ENCODE measurements at places on chromosomes 4 and X. TPM values are rescaled to one million over a fixed set of nuclear protein-coding genes. Genes with fewer than 3 reads are reported as not detected.
A peak's percentile ranks its signal among the peaks of the same experiment; 100 is the strongest.

- no peaks in the 10 kb centered on the region for H3K36me3 ChIP-seq
- peak overlapping the region; percentile 28 for H3K4me3 ChIP-seq
- DNase-seq: no peak
- no peaks in the 10 kb centered on the region for H3K27me3 ChIP-seq
Observed at GRCh38 chrX:153818571-153819383, 11.6 kb downstream of the PDZD4 start.

The RNF150 gene
- 5.2 TPM for total RNA-seq

GRCh38 chrX:100745205-100745604 lies 13.3 kb upstream of the SYTL4 start:
- H3K27ac ChIP-seq: no peak overlapping the region
- no peaks in the 10 kb centered on the region for H3K4me1 ChIP-seq
- H3K4me3 ChIP-seq: no peak overlapping the region
- no peak for DNase-seq
- H3K27me3 ChIP-seq: no peaks in the 10 kb centered on the region
- H3K36me3 ChIP-seq: no peaks in the 10 kb centered on the region

The GPR34 gene
- total RNA-seq: not detected

DNA sequence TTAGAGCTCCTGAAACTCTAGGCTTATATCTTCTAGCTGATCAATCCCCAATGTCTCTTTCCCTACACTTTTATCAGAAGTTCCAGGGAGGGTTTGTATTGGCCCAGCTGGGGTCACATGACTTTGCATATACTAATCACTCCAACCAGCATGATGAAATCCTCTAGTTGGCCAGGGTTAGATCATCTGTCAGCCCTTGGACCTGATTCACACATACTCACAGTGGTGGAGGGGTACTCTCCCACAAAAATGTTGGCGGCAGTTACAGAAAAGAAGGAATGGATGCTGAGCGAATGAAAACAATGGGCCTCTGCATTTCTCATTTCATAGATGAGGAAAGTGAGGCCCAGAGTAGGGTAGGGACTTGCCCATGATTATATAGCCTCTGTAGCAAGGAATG lies 151.1 kb downstream of the PJA1 start:
- H3K4me1 ChIP-seq: peaks cover 3% of the 10 kb centered on the region
- no peaks in the 10 kb centered on the region for H3K27me3 ChIP-seq
- DNase-seq: peak; percentile 83
- H3K27ac ChIP-seq: no peak overlapping the region
- no peaks in the 10 kb centered on the region for H3K36me3 ChIP-seq

DNA sequence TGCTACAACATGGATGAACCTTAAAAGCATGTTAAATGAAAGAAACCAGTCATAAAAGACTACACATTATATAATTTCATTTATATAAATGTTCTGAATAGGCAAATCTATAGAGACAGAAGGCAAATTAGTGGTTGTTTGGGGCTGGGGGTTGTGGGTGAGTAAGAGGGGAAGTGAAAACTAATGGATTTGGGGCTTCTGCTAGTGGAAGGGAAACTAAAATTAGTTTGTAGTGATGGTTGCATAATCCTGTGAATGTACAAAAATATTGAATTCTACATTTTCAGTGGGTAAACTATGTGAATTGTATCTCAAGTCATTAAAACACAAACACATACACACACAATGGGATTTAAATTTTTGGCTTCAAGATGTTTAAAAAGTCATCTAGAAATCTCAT lies 25.4 kb upstream of the LIMCH1 start:
- DNase-seq: no peak
- no peak overlapping the region for H3K27ac ChIP-seq
- no peaks in the 10 kb centered on the region for H3K36me3 ChIP-seq

DNA sequence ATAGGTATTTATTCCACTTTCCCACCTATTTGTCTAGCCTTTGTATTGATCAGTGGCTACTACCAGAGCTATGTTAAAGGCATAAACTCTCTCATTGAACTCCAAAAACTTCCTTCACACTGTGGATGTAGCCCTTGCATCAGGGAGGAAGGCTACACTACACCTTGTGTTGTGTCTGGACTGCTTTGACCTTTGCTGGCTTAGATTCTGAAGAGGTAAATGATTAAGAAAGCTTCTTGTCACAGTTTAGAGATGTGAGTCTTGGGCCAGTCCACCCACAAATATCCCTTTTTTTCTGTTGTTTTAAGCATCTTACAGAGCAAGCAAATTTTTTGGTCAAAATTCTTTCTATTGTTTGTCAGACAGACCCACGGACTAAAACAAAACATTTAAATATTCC lies 1.9 kb downstream of the ENPEP start:
- H3K4me1 ChIP-seq: peaks cover 6% of the 10 kb centered on the region
- no peaks in the 10 kb centered on the region for H3K27me3 ChIP-seq
- H3K27ac ChIP-seq: no peak overlapping the region
- no peak for DNase-seq
- H3K36me3 ChIP-seq: no peaks in the 10 kb centered on the region

GRCh38 chr4:188955066-188955465 lies 815.8 kb downstream of the TRIML1 start:
- no peaks in the 10 kb centered on the region for H3K27me3 ChIP-seq
- no peaks in the 10 kb centered on the region for H3K4me1 ChIP-seq
- no peak overlapping the region for H3K27ac ChIP-seq
- no peak for DNase-seq
- H3K4me3 ChIP-seq: no peak overlapping the region

GRCh38 chr4:79959652-79960051 lies 113.4 kb downstream of the ANTXR2 start:
- H3K4me3 ChIP-seq: no peak overlapping the region
- H3K27ac ChIP-seq: no peak overlapping the region
- H3K27me3 ChIP-seq: no peaks in the 10 kb centered on the region
- DNase-seq: no peak

DNA sequence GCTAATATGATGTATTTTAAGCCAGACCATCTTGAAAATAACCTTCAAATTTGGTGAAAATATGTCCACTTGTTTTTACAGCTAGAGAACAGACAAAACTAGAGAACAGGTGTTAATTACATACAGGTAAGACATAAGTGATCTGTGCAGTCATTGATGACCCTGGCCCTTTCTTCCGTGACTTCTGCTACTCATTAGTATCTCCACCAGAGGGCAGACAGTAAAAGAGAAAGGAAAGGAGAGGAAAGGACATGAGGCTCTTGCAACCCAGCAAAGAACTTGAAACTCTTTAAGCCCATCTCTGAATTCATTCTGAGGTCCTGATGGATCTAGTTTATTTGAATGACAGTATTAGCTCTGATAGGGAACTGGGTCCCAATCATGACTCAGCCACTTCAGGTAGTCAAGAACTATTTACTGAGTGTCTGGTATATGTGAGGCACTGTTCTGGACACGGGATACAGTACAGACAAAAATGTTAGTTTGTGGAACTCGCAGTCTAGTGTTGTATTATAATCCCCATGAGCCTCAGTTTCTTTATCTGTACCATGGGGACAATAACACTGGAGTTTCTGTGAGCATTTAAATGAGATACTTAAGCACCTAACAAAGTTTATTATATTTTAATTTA lies 121.0 kb upstream of the TEX13D start:
- no peak for DNase-seq
- H3K27me3 ChIP-seq: no peaks in the 10 kb centered on the region
- H3K27ac ChIP-seq: no peak overlapping the region
- H3K4me3 ChIP-seq: no peak overlapping the region
- H3K4me1 ChIP-seq: no peaks in the 10 kb centered on the region
- no peaks in the 10 kb centered on the region for H3K36me3 ChIP-seq
